8988T (cell line): ENCODE measurements at places on chromosomes 3 and 15.

- no peak for DNase-seq
These were observed 27.0 kb downstream of the PLS1 start for GRCh38 chr3:142623194-142623593.

GRCh38 chr3:110628650-110629301, 442.8 kb upstream of the NECTIN3 start:
- DNase-seq: no peak

DNA sequence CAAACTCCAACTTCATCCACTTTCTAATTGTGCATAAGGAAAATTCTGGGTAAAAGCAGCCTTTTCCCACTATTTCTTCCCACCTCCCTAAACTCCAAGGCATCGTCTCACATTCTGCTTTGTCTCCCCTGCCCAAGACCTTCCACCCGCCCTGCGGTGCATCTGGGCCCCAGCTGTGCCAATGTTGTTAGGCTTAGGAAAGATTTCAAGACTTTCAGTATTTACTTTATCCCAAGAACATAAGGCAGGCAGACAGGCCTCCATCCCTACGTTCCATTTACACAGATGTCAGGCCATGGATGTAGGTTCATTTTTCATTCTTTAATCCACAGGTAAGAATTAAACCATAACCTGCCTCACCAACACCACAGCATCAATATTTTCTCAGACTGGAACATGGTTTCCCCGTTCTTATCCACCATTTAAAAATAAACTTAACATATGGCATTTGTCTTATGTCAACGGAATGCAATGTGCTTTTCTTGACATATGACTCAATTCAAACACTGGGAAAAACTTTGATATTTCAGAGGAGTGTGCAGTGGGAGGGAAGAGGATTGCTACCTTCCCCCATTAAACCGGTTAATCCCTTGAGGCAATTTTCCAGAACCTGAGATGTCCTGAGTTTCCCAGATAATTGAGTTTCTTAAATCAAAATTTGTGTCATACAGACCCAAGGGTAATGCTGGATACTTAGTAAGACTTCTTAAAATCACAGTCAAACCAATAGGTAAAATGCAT, 238.0 kb upstream of the LRIG1 start:
- DNase-seq: no peak

DNA sequence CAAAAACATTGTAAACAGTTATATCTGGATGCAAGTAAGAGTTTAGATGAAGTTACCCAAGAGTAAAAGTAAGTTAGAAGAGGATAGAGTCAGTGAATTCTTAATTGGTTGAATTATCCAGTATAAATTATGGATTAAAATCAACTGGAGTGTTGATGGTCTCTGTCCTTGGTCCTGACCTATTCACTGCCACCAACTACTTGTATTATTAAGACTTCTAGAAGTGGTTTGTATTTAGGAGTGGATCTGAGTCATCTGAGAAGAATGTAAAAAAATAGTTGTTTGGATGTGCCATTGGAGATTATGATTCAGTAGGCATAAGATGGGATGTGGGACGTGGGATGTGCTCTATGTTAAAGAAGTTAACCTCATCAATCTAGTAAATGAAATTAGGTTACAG, 86.4 kb downstream of the SYNPR start:
- DNase-seq: no peak

- no peak for DNase-seq
These were observed 154.5 kb upstream of the TBL1XR1 start for GRCh38 chr3:177351757-177352158.

GRCh38 chr3:157129803-157130466, 30.0 kb downstream of the CCNL1 start:
- no peak for DNase-seq

GRCh38 chr3:21729888-21730459, 21.0 kb downstream of the ZNF385D start:
- no peak for DNase-seq

GRCh38 chr3:159366476-159366875, 564.6 kb downstream of the MFSD1 start:
- DNase-seq: no peak

- no peak for DNase-seq
These were observed 40.5 kb downstream of the CCNL1 start for GRCh38 chr3:157119369-157119951.

DNA sequence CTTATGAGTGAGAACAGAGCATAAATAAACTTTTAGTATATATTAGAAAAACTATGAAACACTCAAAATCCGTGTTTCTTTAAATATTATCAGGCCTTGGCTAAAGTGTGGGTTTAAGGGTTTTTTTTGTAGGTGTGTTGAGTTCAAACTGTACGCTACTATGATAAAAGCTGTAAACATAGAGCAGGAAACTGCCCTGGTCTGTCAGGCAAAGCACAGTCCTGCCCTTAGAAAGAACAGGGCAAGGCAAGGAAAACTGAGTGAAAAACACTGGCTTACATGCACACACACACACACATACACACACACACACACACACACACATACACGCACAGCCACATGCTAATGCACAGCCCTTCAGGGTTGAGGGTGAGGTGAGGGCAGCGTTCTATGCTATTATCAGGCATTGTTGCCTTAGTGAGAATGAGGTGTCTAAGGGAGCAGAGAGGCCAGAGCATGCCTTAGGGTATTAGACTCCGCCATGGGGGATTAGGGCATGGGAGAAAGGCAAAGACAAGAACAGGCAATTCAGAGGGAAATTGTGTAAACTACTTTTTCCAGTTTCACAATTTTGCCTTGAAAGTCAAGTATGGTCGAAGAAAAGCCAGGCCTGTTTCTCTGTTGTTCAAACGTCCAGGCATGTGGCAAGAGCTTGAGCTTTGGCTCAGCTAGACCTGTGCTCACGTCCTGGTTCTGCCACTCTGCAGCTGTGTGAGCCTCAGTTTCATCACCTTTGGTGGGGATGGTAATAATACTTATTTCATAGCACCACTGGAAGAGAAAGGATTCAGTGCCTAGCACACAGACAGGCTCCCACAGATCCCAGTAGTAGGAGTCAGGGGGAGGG, 36.3 kb upstream of the TPM1 start:
- DNase-seq: no peak

DNA sequence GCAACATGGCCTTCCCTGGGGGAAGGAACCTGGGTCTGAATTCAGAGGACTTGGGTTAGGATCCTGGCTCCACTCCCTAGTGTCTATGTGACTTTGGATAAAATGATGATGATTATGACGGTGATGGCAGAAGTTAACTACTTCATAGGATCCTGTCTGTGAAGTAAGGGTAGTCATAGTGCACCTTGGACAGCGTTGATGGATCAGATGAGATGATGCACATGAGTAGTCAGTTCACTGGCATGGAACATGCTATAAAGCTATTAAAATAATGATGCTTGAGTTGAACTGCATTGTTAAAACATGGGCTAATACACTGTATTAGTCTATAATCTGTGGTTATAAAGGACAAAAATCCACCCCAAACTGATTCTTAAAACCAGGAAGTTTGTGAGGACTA, 62.0 kb downstream of the EEFSEC start:
- no peak for DNase-seq

DNA sequence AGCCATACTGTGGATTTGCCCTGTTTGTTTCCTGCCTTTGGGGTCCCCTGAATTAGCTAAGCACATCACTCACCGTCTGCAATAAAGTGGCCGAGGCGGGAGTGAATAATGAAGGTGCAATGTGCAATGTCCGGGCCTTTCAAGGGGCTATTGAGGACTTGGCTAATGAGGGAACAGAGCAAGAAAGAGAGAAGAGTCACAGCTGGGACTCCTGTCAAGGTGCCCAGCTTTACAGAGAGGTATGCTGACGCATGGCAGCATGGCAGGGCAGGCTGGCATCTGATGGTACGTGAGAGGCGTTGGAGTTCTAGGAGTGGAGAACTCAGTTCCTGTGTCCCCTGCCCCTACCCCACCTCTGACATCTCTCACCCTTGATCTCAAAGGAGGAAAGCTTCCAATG, 13.8 kb upstream of the ATP2B2 start:
- DNase-seq: no peak

DNA sequence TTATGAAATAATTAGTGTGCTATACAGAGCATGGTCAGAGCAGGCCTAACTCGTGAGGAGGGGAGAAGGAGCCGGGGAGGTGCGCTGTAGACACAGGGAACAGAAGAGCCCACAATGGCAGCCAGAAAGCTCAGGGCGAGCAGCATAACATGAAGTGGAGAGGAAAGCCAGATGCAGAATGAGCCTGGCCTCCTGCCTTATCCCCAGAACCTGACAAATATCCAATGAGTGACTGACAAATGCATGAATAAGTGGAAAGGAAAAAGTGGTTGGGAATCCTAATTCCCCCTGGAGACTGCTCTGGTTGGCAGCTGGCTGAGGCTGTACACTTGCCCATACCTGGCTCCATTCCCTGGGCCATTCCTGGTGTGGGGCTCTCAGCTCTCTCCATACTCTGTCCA, 9.2 kb upstream of the MST1R start:
- no peak for DNase-seq

DNA sequence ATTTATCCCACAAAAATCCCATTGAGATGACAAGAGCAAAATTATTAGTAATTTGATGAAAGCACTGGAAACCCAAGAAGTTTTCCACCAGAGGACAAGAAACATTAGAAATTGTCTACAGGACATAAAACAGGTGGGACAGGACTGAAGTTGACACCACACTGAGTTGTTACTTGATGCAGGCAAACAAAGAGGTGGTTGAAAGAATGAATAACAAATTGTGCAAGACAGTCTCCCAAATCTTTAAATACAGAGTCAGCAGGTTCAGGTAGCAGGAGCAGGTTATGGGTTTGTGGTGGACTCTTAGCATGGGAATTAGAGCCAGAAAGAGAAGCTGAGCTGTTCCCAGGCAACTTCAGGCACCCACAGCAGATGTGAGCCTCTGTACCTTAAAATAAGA, 30.3 kb upstream of the ARRDC4 start:
- no peak for DNase-seq

DNA sequence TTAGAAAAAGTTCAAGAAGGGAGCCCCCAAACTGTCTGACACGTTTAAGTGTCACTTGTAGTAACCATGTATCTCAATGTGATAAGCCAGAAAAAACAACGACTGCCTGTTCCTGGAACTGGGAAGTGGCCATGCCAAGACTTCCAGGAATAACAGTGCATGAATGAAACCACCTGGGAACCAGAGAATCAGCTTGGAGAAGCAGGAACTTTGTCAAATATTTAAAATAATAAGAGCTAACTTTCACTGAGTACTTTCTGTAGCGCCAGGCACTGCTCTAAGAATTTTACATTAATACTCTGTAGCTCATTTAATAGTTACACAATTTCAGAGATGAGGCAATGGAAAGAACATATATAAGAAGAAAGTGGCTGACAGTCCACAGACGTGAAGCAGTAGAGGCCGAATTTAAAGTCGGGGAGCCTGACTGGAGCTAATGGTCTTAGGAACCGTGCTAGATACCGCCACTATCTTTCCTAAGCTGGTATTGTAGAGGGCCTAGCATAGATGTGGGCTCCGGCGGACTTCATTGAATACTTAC, 876 bp downstream of the PLSCR1 start:
- DNase-seq: no peak

DNA sequence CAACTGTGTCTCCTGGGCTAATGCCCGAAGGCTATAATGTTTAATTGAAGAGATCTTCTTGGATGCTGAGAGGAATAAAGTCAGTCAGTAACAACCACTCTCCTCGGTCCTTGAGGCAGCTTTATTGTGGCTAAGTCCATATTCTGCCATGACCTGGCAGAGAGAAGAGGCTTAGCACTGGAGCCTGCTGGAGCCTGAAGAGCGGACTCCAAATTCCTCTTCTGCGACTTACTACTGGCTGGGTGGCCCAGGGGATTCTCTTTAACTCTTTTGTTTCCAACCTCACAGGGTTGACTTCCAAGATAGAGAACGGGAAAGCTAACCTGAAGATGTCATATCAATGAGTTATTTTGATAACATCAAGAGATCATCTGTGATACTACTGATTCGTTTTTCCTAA, 71.1 kb downstream of the MYO1E start:
- DNase-seq: no peak
